ENCODE measurements at places on chromosomes 3 and 15.
A peak's percentile ranks its signal among the peaks of the same experiment; 100 is the strongest.

GRCh38 chr15:98568382-98569017, 79.8 kb upstream of the IGF1R start:
- DNase-seq, result no peak

DNA sequence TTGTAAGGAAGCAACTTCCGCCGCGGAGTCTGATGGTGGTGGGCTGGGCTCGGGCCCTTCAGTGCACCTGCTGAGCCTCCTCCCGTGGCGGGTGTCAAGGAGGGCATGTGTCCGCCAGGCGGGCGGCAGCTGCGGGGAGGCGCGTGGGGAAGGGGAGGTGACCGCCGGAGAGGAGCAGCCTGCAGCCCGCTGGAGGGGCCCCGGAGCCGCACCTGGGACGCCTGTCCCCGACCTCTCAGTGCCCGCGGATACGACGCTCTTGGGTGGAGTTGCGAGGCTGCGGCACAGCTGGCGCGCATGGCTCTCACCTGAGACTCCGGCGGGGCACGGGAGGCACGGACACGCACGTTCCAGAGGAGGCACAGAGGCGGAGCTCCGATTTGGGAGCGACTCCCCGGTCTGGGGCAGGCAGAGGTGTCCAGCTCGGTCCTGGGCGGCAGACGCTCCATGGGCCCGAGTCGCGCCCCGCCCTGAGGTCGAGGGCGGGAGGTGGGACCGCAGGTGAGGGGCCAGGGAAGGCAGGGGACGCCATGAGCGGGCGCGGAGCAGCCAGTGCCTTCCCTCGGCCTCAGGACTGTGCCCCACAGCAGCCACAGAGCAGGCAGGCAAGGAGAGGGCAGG, 50.2 kb upstream of the PRR20G start:
- no peak for DNase-seq

DNA sequence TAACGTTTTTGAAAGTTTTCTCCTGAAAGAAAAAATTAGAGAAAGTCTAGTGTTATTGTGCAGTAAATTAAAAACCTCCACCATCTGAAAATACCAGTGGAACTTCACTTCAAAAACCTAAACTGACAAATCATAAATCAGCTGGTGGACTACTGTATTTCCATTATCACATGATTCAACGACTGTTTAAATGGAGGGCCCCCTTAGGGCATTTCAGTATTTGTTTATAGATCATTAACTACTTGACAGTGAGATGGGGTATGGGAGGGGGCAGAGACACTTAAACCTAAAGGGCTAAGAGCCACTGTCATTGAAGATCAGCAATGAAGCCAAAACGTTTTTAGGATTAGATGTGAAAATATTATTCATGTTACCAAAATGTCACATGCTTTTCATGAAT, 8.8 kb upstream of the C15orf61 start:
- no peak for DNase-seq

- peak; percentile 67 for DNase-seq
Observed at GRCh38 chr3:141368062-141368924, at the start of gene ZBTB38. Gene ZBTB38 (plus strand): TSS chr3:141368504. CDS start chr3:141442389, 73,885 bp downstream.

DNA sequence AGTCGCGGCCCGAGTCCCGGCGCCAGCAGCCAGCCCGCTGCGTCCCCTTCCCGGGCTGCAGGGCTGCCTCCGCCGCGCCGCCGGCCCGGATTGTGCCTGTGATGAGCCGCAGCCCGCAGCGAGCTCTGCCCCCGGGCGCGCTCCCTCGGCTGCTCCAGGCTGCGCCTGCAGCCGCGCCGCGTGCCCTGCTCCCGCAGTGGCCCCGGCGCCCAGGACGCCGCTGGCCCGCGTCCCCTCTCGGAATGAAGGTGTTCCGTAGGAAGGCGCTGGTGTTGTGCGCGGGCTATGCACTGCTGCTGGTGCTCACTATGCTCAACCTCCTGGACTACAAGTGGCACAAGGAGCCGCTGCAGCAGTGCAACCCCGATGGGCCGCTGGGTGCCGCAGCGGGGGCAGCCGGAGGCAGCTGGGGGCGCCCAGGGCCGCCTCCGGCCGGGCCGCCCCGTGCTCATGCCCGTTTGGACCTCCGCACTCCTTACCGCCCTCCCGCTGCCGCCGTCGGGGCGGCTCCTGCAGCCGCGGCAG, 1.2 kb downstream of the CHST2 start:
- DNase-seq, result peak; percentile 5

GRCh38 chr15:27248251-27248650, 277.3 kb downstream of the GABRG3 start:
- DNase-seq, result no peak

- DNase-seq, result no peak
Observed at GRCh38 chr3:20128358-20128757, 57.6 kb downstream of the SGO1 start.

DNA sequence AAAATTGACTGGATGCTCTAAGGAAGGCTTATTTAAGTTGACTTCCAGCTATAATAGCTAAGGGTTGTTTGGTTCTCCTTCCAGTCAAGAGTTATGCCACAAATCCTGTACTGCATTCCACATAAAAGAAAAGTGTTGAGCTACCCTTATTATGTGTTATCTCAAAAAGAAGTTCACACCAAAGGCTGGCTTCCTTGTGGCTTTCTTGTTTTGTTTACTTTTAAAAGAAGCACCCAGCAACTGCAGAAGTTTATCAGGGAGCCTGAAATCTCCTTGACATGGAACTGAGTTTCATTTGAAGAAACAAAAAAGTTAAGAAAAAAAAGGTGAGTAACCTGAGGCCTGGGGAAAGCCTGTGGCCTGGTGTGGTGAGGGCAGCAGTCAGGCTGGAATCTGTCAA, 10.2 kb downstream of the MGLL start:
- no peak for DNase-seq

DNA sequence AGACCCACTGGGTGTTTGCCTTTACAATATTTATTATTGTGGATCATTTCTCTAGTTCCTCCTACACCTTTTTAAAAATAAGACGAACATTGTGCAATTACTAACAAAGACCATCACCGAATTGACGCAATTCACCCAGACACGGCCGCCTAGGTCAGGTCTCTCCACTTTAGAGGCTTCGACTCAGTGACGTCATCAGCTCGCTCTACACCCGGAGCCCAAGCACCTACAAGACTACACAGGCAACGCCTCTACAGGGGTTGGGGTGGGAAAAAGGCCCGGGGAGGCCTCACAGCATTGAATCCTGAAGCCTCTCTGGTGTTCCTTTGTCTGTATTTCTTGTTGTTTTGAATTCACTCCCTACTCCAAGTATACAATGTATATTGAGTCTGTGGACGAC, 16.6 kb downstream of the ZIC4 start:
- DNase-seq, result no peak

GRCh38 chr3:87468938-87469337, 192.6 kb upstream of the POU1F1 start:
- no peak for DNase-seq

DNA sequence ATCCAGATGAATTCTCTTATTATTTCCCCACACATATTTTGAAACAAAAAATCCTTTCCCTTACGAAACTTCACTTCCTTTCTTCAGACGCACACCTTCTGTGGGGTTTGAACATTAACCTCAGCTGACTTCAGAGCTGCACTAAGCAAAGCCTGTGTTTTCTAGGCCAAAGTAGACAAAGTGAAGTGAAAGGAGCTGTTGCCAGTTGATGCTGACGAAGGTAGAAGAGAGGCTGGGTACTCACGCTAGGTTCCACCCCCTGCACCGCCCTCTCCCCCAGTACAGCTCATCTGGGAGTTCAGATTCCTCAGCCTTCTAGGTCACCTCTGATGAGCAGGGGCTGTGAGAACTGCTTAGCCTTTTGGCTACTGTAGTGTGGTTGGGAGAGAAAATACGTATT, 24.1 kb downstream of the DUT start:
- DNase-seq, result no peak

GRCh38 chr3:4261406-4261805, 41.8 kb upstream of the SETMAR start:
- DNase-seq, result no peak

DNA sequence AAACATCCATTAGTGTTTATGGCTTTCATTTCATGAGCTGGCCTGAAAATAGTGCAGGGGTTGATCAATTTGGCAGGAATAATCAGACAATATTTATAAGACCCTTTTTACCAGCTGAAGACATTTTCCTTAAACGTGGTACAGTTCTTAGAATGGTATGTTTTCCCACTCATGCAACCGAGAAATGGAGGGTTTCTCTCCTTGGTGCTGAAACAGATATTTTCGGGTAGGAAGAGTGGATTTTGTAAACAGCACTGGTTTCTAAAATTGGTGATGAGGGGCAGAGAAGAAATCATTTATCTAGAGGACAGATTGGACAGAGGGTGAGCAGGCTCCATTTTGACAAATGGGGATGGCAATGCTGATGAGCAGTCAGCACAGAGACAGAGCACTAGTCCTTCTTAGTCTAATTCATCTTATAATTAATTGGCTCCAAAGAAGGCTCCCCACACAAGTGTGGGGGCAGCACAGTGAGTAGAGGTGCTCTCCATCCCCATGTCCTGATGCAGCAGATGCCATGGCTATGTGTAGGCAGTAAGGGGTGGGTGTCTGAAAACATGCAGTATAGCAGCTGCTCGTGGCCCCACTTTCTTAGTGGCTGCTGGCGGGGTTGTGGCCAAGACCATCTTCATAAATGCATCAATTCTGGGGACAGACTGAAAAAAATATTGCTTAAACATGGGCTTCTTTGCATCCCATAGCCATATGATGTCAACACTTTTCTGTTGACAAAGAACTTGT, 18.1 kb upstream of the SLC7A14 start:
- DNase-seq, result no peak

DNA sequence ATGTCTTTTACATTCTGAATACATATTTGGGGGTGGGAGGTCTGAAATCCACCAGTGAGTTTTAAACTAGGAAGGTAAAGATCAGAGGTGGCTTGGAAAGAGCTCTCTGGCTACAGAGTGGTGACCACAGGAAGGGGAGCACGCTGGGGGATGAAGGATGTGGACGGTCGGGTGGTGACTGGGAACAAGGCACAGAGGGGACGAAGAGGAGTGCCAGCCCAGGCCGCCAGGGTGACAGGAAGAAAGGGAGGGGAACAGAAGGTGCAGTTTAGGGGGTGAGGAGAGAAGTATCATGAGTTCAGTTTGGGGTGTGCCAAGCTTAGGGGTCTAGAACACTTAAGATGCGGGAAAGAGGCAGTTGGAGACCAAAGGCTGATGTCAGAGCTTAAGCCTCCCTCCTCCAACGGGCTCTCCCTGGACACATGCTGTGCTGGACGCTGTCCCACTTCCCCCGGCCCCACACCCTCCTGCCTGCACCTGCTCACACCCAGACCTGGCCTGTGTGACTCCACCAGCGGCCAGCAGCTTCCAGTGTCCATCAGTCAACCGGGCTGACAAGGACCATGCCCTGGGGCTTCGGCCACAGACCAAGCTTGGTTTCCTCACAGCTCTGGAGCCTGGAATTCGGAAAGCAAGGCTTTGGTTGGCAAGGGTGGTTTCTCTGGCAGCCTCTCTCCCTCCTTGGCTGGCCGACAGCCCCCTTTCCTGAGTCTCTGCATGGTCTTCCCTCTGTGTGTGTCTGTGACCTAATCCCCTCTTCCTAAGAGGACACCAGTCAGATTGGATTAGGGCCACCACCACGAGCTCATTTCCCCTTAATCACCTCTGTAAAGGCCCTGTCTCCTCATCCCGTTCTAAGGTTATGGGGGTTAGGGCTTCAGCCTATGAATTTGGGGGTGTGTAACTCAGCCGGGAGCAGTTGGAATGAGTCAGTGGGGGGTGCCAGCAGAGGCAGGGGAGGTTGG, 120.4 kb upstream of the IQSEC1 start:
- DNase-seq, result no peak

GRCh38 chr15:41061667-41062066, 54.4 kb downstream of the INO80 start:
- no peak for DNase-seq

- DNase-seq, result peak; percentile 30
Observed at GRCh38 chr3:115217678-115218451, 70.8 kb upstream of the ZBTB20 start.

GRCh38 chr3:110895054-110895453, 176.6 kb upstream of the NECTIN3 start:
- DNase-seq, result no peak

GRCh38 chr3:24714436-24714835, 219.8 kb upstream of the THRB start:
- no peak for DNase-seq

- DNase-seq, result no peak
Observed at GRCh38 chr3:23406601-23407000, 203.5 kb downstream of the UBE2E2 start.

DNA sequence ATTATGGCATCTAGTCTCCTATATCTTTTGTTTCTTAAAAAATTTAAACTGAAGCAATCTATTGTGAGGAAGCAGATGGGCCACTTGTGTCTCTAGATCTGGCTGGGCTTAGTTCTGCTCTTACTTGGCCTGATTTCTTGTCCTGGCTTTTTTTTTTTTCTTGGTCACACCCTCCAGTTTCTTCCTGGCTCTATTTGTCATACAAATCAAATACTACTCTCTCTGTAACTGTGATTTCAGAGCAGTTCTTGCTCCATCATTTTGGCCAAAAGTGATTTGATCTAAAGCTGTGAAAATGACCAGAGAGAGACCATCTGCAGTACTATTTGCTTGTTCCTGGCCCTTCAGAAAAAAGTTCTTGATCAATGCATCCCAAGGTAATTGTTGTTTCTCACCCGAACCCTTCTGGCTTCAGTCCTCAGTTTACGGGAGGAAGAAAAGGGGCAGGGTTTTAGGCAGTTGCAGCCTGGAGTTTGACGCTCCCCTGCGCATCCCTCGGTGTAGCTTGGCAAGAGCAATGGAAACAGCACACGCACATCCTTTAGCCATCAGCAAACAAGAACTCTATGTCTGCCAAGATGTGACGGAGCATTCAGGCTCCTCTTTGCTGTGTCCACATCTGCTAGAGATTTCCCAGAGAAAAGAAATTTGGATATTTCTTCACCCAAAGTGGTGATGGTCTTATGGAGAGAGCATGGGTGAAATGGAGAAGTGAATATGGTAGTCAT, 31.6 kb downstream of the CHST2 start:
- DNase-seq, result no peak

GRCh38 chr3:47266709-47267489, 15.7 kb downstream of the KIF9 start:
- DNase-seq, result no peak

DNA sequence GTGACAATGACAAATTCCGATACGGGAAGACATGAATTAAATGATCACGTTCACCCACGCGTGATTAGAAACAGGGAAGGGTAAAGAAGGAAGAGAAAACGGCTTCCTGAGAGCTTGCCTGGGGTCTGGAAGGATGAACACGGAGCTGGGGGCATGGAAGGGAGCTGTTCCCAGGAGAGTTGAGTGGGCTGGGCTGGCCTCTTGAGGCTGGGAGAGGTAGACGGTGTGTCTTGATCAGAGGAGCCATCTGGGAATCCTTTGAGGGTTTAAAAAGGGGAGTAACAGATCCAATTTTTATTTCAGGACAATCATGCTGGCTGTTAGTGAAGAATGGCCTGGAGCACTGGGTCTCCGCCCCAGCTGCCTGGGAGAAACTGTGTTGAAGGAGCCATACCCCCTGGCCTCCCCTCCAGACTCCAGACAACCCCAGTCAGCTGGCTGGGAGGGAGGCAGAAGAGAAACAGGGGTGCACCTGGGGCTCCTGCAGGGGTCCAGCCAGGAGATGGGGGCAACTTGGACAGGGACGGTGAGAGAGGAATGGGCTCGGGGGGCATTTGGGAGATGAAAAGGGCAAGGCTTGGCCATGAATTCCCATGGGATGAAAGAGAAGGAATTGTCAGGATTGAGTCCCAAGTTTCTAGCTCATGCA, 53.6 kb upstream of the CGNL1 start:
- no peak for DNase-seq

All from amniotic stem cell (primary cell).